ENCODE measurements at places on chromosomes 16 and 17.

DNA sequence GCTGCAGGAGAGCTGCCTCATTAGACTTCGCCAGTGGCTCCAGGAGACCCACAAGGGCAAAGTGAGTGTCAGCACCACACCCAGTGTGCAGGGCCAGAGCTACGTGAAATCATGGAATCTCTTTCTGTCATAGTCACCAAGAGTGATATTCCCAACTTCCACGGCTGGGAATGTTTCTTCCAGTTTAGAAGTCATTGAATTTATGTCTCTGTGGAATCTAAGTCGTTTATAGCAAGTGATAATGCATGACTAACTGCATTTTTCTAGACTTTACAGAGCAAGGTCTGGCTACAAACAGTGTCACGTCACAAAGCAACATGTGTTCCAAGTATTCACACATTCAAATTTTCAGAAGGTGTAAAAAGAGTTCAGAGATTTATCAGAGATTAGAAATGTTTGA lies 55.5 kb downstream of the SEC14L1 start:
- DNase-seq, result no peak

GRCh38 chr16:3963203-3963602 lies 82.7 kb upstream of the CREBBP start:
- peak; percentile 61 for DNase-seq

- no peak for DNase-seq
These were observed 133.6 kb downstream of the SNX11 start for GRCh38 chr17:48241131-48241591.

DNA sequence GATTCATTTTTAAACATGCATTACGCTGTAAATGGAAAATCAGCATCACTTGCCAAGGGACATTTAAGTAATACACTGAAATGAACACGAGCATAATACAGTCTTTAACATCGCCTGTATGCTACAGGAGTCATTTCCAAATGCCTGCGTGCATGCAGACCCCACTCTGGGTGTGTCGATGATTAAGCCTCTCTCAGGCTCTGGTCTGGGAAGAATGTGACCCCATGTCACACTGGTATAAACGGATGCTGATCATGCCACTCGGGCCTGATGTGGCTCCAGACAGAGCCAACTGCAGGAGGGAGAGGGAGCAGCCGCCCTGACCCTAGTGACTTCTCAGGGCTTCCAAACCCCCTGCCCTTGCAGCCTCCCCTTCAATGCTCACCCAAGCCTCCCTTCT lies 10.8 kb downstream of the EMP2 start:
- no peak for DNase-seq

GRCh38 chr17:59372138-59372751 lies 40.8 kb downstream of the YPEL2 start:
- DNase-seq, result no peak

DNA sequence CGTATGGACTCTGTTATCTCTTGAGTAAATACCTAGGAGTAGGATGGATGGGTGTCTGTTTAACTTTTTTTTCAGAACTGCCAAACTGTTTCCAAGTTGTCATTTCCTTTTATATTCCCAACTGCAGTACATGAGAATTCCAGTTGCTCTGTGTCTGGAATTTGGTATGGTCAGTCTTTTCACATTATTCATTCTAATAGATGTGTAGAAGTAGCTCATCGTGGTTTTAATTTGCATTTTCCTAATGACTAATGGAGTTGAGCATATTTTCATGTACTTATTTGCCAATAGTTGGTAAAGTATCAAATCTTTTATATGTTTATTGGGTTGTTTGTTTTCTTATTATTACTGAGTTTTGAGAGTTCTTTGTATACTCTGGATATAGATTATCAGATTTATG lies 27.0 kb downstream of the MRTFB start:
- DNase-seq, result no peak

DNA sequence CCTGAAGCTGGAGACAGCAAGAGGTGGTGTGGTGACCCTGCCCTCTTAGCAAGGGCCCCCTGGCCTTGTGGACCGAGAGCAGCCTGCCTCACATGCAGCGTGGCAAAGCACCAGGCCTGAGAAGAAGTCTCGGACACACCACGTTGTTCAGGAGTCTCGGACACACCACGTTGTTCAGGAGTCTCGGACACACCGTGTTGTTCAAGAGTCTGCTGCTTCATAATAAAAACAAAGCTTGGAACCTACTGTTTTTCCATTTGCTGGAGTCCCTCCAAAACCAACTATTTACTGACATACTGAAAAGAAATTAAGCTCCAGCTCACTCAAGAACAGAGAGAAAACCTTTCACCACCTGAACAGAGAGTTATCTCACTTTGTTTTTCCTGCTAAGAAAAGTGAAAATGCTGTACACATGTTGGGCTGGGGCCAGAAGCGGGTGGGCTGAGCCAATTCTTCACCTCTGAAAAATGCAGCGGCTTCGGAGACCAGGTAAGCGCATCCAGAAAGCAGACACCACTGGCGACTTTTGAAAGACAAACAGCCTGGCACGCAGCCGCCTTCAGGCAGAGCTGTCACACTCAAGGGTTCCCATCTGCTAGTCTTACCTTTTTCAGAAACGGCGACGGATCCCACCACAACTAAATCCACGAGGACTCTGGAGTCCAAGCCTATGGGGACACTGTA lies 8.9 kb downstream of the MTHFSD start:
- DNase-seq, result no peak

DNA sequence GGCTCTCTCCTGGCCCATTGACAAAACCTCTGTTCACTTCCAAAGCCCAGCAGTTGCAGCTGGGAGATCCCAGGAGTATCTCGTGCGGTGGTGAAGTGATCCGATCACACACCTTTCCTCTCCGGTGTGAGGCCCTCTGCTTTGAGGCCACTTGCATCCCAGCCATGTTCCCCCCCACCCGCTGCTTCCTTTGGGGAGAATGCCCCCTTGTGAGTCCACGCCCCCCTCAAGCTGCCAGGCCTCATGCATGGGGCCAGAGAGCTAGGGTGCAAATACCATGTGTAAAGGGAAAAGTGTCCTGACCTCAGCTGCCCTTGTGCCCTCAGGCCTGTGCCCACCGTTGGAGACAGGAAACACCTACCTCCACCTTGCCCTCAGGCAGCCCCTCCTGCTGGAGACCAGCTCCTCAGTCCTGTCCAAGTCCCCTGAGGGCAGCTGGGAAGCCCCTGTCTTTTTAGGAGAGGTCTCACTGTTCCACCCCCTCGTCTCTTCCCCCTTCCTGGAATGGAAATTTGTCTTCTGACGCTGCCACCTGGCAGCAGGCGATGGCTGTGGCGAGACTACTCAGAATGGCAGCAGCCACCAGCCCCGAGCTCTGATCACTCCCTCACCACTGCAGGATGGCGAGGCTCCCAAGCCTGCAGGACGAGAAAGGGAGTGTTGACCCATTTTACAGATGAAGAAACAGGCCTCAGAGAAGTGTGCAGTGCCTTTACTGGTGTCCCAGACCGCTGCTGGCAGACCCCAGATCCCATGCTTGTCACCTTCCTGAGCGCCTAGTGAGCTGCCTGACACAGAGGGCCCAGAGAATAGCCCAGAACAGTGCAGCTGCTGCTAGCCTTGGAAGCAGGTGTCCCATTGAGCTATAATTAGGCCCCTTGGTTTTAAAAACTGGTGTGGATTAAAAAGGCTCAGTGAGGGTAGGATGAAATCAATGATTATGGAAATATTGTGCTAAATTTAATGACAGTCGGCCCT lies 120.6 kb upstream of the CACNG5 start:
- no peak for DNase-seq

- DNase-seq, result no peak
These were observed 3.2 kb downstream of the DNAH17 start for GRCh38 chr17:78573955-78574354.

- no peak for DNase-seq
These were observed 11.7 kb upstream of the GFAP start for GRCh38 chr17:44926821-44927525.

GRCh38 chr16:50365791-50366575 lies 2.8 kb downstream of the BRD7 start:
- DNase-seq, result no peak

DNA sequence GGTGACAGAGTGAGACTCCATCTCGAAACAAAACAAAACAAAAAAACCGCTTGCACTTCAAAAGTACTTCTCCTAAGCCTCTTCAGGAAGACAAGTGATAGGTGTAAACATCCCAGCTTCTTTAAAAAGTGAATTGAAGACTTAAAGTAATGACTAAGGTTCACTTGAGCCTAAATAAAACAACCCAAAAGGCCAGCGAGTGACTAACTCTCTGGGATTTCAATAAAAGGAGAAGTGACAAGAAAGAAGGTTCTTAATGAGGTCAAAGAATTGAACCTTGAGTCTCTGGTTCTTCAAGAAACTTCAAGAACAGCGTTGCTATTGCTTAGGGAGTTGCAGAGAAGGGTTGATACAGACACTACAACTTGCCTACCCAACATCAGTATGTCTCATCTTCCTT lies 42.2 kb downstream of the STX8 start:
- no peak for DNase-seq

- no peak for DNase-seq
These were observed 124.9 kb downstream of the RBFOX3 start for GRCh38 chr17:79485991-79486390.

DNA sequence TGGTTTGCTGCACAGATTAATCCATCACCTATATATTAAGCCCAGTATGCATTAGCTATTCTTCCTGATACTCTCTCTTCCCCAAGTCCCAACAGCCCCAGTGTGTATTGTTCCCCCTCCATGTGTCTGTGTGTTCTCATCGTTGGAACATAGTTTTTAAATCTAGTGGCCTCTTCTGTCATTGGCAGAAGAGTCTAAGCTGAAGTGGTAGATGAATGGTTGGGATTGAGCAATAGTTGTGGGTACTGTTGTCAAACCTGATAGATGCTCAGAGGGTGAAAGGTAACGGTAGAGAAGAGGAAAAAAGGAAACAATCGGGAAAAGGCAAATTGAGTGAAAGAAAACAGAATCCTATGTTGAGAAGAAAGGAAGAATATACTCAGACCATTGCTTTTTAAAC lies 29.9 kb downstream of the MAP3K3 start:
- DNase-seq, result no peak

DNA sequence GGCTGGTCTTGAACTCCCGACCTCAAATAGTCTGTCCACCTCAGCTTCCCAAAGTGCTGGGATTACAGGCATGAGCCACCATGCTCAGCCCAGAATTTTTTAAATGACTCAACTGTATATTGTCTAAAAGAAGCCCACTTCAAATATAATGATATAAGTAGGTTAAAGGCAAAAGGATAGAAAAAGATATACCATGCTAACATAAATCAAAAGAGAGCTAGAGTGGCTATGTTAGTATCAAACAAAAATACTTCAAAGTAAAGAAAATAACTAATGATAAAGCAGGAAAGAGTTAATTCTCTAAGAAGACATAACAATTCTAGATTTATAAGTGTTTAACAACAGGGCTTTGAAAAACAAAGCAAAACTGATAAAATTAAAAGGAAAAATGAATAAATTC lies 13.3 kb upstream of the MPO start:
- DNase-seq, result no peak

GRCh38 chr17:82303944-82304808 lies 13.2 kb downstream of the CD7 start:
- no peak for DNase-seq

- no peak for DNase-seq
These were observed 242.4 kb downstream of the C16orf95 start for GRCh38 chr16:87074641-87075318.

GRCh38 chr17:63406689-63407330 lies 39.3 kb downstream of the CYB561 start:
- peak; percentile 81 for DNase-seq

GRCh38 chr16:85304337-85304736 lies 192.1 kb upstream of the CIBAR2 start:
- peak; percentile 35 for DNase-seq

DNA sequence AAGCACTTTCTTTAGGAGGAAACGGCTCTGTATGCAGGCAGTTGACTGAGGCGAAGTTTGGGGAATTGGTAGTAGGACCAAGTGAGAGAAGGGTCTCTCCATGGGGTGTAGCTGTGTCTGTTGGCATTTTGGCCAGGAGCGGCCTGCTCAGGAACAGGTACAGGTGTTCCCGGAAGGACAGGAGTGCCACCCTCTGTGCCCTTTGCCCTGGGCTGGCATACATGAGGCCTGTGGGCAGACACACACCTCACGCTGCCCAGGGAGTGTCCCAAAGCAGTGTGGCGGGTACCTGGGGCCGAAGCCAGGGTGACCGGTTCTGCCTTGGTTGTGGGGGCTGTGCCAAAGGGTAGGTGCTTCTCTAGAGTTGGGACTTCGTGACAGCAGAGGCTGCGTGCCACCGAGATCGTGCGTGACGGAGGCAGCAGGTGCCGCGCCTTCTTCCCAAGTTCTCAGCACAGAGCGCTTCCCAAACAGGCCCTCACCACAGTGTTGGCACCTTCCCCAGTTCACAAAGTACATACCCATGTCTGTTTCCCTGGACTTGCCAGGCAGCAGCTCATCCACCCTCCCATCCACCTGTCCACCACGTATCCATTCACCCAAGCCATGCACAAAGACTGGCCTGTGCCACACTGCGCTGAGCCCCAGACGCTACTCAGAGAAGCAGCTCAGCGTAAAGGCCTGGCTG lies 19.9 kb upstream of the TCF25 start:
- no peak for DNase-seq

DNA sequence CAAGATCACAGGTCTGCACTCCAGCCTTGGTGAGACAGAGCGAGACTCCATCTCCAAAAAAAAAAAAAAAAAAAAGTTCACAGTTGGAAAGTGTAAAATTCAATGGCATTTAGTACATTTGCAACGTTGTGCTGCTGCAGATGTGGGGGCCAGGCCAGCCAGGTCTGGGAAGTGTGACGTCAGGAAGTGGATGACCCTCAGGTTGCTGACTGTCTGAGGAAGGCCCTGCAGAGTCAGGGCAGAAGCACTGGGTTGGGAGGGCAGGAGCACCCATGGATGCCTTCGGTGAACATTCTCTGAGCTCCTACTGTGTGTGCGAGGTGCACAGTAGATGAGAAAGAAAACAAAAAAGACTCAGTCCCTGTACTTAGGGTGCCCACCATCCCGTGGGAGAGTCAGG lies 12.1 kb upstream of the WFDC1 start:
- DNase-seq, result no peak

GRCh38 chr17:30377574-30378240 lies 1.0 kb upstream of the CPD start:
- no peak for DNase-seq

DNA sequence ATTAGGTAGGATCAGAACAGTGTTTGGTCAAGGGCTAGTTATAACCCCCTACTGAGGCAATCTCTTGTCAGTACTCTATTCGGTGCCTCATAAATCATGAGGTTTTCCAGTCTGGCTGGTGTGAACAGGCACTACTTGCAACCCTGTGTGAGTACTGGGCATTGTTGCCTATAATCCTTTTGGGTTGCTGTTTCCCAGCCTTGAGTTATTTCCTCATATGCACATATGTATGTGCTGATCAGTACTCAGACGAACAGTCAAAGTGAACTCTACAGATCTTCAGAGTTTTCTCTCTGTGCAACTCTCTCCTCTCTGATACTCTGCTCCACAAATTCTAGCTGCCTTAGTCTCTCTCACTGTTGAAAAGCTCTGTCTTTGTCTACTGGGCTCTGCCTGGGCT lies 164.3 kb downstream of the CDK5R1 start:
- DNase-seq, result no peak
